ENCODE measurements at places on chromosomes 7 and 10. TPM values are rescaled to one million over a fixed set of nuclear protein-coding genes. Genes with fewer than 3 reads are reported as not detected.

Gene PKD2L1
- total RNA-seq: not detected

Gene RAB19
- total RNA-seq: not detected

Gene PSD
- total RNA-seq: 394 TPM

Gene ADIRF
- 81.8 TPM for total RNA-seq

GRCh38 chr7:75955331-75955955 lies 39.0 kb downstream of the TMEM120A start:
- DNase-seq: no peak

DNA sequence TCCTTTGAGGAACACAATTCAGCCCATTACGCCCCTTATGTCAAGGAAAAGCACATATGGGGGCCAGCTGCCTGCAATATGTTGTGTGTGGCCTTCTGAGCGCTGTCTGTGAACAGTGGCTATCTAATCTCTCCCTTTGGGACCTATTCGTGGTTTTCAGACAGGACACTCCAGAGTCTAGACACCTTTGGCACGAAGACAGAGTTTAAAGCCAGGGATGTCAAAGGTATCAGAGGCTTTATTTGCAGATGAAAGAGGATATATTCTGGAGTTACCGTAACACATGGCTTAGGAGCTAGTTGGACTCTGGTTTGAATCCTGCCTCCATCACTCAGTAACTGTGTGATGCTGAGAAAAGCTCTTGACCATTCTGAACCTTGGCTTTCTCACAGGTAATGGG lies 14.8 kb upstream of the EEPD1 start:
- no peak for DNase-seq

DNA sequence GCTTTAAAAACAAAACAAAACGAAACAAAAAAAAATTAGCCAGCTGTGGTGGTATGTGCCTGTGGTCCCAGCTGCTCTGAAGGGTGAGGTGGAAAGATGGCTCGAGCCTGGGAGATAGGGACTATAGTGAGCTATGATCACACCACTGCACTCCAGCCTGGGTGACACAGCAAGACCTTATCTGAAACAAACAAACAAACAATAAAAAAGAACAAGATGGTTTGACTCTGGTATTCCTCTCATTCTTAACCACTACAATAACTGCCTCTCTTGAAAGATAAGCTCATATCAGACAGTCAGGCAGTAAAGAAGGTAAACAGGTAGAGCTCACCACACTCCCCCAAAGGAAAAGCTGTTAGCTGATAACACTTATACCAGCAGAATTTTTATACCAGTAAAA lies 14.1 kb upstream of the DUSP5 start:
- DNase-seq: no peak

Gene RASA4
- 12.0 TPM for total RNA-seq

Gene PITX3
- not detected for total RNA-seq

- DNase-seq: no peak
These were observed 300.2 kb downstream of the NEBL start for GRCh38 chr10:20596911-20597310.

Gene DTX2
- 16.7 TPM for total RNA-seq

GRCh38 chr10:26790221-26790995 lies 70.3 kb downstream of the ABI1 start:
- no peak for DNase-seq

Gene GPRIN2
- 0.16 TPM for total RNA-seq

GRCh38 chr7:14900051-14900450 lies 2.5 kb downstream of the DGKB start:
- DNase-seq: no peak
